ENCODE measurements at places on chromosomes 7 and 10. TPM values are rescaled to one million over a fixed set of nuclear protein-coding genes. Genes with fewer than 3 reads are reported as not detected.

DNA sequence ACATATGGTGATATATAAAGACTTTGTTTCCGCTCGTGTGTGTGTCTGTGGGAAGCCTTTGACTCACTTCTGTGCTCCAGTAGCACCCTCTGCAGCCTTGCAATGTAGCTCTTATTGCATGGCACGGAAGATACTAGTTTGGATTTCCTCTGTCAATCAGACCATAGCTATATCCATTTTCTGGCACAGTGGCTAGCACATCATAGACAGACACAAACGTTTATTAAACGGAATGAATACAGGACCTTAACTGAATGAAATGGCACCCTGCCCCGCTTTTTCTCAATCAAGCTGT lies 124.0 kb upstream of the PTPN20 start:
- peak; percentile 39 for DNase-seq

DNA sequence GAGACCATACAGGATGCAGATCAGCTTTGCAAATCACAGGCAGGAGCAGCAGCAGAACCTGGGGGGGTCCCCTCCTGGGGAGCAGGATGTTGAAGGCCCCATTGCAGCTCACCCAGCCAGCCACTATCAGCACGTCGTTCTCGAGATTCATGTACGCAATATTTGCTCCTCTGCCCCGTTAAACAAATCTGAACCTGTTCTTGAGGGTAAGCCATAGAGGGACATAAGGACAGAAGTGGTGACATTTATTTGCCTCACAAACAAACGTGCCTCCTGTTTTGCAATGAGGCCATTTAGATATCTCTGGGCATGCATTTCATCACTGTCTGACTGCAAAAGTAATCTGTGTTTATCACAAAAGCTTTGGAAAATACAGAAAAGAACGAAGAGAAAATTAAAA lies 87.3 kb upstream of the BAIAP2L1 start:
- DNase-seq, result no peak

DNA sequence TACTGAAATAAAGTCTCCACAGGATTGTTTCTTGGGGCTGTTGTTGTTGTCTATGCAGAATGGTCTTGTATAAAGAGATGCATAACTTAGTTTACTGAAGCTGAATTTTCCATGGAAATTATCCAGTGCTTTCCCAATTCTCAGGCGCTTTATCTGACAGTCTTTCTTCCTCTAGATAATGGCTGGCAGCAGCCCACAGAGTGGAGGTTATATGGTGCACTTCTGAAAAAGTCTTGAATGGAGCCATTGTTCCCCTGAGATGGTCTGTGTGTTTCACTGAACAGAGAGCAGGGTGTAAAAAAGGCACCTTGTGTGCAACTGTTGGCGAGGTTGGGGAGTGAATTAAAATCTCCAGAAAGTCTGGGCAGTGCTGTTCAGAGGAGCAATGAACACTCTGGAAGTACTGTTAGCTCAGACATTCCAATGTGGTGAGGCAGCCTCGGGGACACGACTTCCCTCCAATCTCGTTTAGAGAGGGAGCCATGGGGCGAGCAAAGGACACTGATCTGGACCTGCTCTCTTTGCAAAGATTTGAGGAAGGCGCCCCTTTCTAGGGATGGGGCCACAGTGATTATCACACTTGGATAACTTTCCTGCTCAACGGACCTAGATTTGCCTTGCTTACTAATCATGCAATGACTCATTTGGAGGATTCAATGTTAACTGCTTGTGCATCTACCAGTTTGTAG lies 2.0 kb upstream of the PLCE1 start:
- peak; percentile 29 for DNase-seq

GRCh38 chr7:137342828-137343261 lies 688 bp downstream of the PTN start:
- no peak for DNase-seq

DNA sequence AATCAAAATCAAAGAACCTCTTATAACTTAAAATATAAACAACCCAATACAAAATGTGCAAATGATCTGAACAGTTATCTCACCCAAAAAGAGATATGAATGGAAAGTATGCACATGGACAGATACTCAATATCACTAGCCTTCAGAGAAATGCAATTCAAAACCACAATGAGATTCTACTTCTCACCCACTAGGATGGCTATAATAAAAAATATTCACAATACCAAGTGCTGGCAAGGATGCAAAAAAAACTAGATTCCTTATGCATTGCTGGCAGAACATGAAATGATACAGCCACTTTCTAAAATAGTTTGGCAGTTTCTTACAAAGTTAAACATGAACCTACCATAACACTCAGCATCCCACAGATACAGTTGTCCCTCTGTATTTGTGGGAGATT lies 130.1 kb upstream of the LRRN3 start:
- no peak for DNase-seq

The WDR11 gene
- polyA plus RNA-seq, result 75.1 TPM

The FEZF1 gene
- not detected for polyA plus RNA-seq

DNA sequence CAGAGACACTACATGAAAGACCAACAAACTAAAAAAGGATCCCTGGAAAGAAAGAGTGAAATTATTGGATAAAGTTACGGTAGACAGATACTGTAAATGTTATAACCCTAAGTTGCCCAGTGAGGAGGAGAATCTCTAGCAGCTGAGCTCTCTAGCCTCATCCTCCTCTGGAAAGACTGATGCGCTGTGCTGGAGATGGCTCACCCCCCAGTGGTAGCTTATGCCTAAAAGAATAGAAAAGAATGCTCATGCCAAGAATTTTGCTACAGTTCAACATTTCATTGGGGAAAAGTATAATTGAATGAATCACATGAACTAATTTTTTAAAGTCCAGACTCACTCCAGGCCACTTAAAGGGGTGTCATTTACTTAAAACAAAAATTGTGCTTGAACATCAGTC lies 50.8 kb upstream of the RNF32 start:
- no peak for DNase-seq

DNA sequence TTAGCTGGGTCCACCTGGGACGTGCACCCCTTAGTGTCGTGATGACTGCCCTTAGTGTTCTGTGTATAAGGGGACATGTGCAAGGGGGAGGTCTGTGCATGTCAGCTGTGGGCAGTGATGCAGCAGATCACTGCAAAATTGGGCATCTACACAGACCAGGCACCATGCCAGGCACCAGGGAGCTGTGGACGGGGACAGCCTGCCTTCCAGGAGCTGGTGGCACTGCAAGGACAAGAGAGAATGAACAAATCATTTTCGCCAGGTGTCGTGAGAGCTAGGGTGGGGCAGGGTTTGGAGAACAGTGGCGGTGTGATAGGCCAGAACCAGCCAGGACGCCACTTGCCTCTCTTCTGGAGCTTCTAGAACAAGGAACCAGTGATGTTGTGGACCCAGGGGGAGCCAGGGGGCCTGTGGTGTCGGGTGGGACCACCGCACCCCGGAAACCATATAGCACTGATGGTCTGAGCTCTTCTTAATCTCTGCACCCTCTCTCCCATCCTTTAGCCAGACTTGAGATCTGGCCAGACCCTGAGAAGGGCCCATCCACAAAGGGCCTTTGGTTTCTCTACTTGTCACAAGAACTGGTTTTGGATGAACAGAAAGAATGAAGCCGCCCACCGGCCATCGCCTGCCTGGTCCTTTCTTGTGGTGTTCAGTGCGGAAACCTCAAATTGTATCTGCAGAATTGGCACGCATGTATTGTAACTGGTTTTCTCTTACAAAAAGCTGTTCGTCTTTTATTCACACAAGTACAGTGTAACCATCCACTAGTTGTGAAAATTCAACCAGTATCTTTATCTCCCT lies 30.7 kb downstream of the PRF1 start:
- no peak for DNase-seq

DNA sequence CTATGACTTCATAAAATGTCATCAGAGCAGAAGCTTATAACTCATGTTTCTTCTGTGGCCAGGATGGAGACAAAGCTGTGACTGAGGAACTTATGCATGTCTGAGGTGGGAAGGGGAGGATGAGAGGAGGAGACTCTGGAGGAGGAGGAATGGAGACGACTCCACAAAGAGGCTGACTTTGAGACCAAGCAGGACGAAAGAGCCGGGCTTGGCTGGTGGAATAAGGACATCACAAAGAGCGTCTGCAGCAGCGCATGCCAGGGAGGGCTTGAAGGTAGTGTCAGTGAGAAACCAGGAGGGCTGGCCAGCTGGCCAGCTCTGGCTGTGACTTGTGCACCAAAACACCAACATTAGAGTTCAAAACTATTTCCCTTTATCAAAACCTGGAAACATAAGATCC lies 6.1 kb upstream of the GDF2 start:
- DNase-seq, result no peak

- DNase-seq, result no peak
Observed at GRCh38 chr7:146175716-146176115, 59.1 kb downstream of the CNTNAP2 start.

DNA sequence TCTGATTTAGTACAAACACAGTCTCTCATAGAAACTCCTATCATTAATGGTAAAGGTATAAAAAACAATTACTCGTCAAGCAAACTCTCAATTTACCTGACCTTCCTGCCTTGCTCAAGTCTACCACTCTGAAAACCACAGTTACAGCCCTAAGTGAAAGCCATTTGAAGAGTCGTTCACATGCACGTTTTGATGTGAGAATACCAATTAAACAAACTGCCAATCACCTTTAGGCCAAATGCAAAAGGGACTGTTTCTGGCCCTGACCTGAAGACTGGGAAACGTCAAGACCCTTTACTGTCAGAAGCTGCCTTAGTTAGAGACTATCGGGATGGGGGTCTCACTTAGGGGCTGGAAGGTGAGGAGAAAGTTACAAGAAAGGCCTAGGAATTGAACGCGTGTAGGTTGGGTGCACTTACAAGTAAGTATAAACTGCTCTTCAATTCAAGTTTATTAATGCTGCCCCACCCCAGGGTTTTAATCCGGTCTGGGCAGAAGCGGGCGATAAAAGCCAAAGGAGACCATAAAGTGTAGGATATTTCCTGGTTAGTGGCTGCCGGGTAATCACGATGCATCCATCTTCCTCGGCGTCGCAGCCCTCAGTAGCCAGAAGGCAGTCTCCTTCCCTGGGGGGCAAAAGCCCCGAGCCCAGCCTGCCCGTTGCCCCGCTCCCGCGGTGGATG lies 935 bp downstream of the TM9SF3 start:
- DNase-seq, result peak; percentile 41

GRCh38 chr10:53025172-53025711 lies 252.7 kb upstream of the MBL2 start:
- DNase-seq, result peak; percentile 52

GRCh38 chr7:5599543-5600200 lies 176.0 kb upstream of the TNRC18 start:
- DNase-seq, result no peak

The PDK4 gene
- polyA plus RNA-seq, result 0.51 TPM

The SLC26A5 gene
- polyA plus RNA-seq, result not detected

GRCh38 chr10:15120523-15120922 lies 23.4 kb downstream of the RPP38 start:
- DNase-seq, result no peak

DNA sequence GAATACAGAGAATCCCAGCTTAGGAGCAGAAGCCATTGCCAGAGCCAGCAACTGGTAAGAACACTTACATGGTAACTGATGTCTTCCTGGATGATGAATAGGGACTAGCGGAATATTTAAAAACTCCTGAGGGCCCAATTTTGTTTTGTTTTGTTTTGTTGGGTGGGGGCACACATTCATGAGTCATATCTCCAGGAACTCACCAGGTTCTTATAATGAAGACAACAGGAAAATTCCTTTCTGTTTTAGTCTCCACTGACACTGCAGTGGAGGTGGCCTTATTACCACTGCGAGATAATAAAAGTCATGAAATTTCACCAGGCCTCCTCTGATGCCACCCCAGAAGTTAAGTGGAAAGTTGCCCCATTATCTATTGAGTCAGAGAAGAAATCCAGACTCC lies 6.6 kb upstream of the CUZD1 start:
- DNase-seq, result peak; percentile 56

The ATRNL1 gene
- not detected for polyA plus RNA-seq

The MYL10 gene
- not detected for polyA plus RNA-seq

DNA sequence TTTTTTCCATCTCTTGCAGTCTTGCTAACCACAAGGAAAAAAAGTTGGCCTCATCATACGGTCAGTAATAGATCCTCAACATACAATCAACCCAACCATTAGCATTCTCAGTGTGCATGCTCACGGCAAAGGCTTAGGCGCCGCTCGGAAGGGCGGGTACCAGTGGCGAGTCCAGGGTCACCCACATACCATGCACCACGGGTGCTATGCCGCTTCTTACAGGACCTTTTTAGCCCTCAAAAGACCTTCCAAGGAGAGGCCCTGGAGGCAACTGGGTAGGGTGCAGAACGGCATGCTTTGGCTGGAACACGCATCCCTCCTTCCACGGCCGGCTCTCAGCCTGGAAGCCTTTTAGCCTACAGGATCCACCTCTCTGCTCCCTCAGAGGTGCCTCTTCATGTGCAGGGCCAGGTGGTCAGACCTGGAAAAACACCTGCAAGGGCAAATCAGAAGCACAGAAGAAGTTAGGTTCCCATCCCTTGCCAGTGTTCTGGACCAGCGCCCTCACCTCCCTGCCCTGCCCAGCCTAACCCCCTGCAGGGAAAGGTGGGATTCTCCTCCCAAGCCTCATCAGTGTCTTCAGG lies 5.8 kb downstream of the KLF6 start:
- peak; percentile 28 for DNase-seq

DNA sequence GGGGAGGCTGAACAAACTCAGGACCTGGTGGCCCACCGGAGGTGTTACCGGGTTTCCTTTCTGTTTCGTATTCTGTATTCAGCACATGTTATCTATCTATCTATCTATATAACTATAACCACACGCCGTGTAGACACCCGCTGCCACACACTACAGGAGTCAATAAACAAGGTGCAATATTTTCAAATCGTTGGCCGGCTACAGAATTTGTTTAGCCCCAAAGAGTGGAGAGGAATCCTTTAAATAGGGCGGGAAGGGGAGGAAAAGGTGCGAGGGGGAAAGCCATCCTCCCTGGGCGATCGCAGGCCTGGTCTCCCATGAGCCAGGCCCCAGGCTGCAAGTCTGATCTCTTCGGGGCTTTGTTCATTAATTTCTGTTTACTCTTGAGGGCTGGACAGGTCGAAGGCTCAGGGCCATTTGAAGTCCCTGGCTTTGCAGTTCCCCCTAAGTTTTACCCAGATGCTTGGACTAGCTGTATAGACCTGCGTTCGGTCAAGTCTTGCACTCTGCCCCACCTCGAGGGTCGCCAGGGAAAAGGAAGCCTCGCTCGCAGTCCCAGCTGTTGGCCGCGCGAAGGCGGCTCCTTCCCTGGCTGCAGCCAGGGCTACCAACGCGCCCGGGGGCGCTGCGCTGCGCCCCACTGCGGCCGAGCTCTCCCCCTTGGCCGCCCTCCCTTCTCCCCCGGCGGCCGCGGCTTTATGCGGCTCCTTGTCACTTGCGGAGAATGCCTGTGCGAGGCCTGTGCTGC lies 3.8 kb downstream of the NKX2-3 start:
- DNase-seq, result no peak

GRCh38 chr10:12388671-12389070 lies 39.3 kb downstream of the CAMK1D start:
- DNase-seq, result no peak

DNA sequence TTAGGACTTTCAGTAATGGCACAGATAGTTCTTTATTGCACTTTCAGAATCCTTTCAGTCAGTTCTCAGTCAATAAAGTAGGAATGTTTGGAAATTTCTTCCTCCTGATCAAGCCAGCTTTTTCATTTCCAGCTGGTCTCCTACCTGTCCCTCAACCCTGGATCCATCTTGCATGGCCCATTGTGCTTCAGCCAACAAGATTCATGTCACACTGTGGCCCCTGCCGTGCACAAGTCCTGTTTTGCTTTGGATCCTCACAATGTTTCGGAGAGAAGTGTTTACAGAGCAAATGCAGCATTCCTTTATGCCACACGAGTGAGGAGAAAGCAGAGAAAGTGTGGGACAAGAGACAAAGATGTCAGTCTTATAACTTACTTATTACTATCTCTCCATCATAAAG lies 1694.7 kb upstream of the LRRTM3 start:
- DNase-seq, result no peak

- DNase-seq, result peak; percentile 14
Observed at GRCh38 chr10:126012485-126012884, 116.1 kb downstream of the FANK1 start.

The CRPPA gene
- polyA plus RNA-seq, result 0.64 TPM

Data from endothelial cell of umbilical vein (primary cell).